ENCODE measurements at places on chromosomes 12 and 14. TPM values are rescaled to one million over a fixed set of nuclear protein-coding genes. Genes with fewer than 3 reads are reported as not detected.

DNA sequence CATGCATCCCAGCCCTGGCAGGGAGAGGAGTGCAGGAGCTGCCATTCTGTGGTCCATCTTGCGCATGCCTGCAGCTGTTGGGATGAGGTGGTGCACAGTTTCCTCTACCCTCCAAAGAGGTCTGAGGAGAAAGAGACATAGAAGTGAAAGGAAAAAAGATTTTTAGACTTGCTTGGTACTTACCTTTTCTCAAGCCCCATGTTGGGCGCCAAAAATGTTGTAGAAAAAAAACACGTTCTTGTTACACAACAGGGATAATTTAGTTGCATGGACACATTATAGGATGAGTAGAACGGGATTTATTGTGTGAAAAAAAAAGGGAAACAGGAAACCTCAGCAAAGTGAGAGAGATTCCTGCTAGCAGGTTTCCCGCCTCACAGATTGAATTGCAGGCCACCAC is 244.4 kb upstream of the GARIN2 start:
- no peaks in the 10 kb centered on the region for H3K4me1 ChIP-seq
- no peak overlapping the region for H3K4me3 ChIP-seq
- H3K27ac ChIP-seq, result no peak overlapping the region
- H3K27me3 ChIP-seq, result no peaks in the 10 kb centered on the region

GRCh38 chr14:88877192-88877591 is 52.7 kb downstream of the TTC8 start:
- H3K4me3 ChIP-seq, result no peak overlapping the region
- H3K27ac ChIP-seq, result no peak overlapping the region
- no peaks in the 10 kb centered on the region for H3K27me3 ChIP-seq

DNA sequence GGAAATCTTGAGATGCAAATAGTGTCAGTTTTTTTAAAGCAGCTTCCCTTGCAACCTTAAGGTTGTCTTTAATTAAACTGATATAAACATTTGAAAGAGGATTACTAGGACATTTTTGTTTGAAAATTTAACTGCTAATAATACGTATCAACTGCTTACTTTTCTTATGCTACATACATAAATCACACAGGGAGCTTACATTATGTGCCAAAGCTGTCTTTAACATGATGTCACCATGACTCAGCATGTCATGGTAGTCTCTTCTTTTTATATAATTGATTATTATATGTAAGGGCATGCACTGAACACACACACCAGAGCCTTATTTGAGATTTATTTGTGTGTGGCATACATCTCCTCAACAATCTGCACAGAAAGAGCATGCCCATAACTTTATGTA is 63.0 kb upstream of the PTHLH start:
- no peaks in the 10 kb centered on the region for H3K36me3 ChIP-seq
- H3K27ac ChIP-seq, result no peak overlapping the region
- H3K4me1 ChIP-seq, result no peaks in the 10 kb centered on the region

- H3K4me1 ChIP-seq, result peaks cover 16% of the 10 kb centered on the region
- H3K27ac ChIP-seq, result no peak overlapping the region
- no peaks in the 10 kb centered on the region for H3K27me3 ChIP-seq
- no peak overlapping the region for H3K4me3 ChIP-seq
- no peaks in the 10 kb centered on the region for H3K36me3 ChIP-seq
These were observed 107.1 kb downstream of the DACT1 start for GRCh38 chr14:58744801-58745394.

DNA sequence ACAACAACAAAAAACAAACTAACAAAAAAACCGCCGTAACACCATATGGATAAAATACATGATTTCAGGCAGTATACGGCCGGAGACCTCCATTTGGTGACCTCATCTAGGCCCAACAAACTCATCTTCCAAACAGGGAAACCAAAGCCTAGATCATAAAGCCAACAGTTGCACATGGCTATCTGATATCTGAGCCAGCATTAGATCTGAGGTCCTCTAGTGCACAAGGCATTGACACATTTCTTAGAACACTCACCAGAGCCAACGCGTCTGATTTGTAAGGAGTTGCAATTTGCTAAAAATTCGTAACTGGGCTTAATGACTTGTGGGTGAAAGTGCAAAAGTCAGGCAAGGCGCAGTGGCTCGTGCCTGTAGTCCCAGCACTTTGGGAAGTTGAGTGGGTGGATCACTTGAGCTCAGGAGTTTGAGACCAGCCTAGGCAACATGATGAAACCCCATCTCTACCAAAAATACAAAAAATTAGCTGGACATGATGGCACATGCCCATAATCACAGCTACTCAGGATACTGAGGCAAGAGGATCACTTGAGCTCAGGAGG is 42.0 kb upstream of the NUDT4 start:
- no peaks in the 10 kb centered on the region for H3K36me3 ChIP-seq
- H3K27ac ChIP-seq, result no peak overlapping the region
- H3K4me1 ChIP-seq, result no peaks in the 10 kb centered on the region
- no peak for DNase-seq

- H3K27ac ChIP-seq, result no peak overlapping the region
- H3K36me3 ChIP-seq, result peaks cover 21% of the 10 kb centered on the region
- H3K4me1 ChIP-seq, result peaks cover 16% of the 10 kb centered on the region
- H3K4me3 ChIP-seq, result no peak overlapping the region
These were observed 2.2 kb downstream of the ENO2 start for GRCh38 chr12:6916426-6917200.

DNA sequence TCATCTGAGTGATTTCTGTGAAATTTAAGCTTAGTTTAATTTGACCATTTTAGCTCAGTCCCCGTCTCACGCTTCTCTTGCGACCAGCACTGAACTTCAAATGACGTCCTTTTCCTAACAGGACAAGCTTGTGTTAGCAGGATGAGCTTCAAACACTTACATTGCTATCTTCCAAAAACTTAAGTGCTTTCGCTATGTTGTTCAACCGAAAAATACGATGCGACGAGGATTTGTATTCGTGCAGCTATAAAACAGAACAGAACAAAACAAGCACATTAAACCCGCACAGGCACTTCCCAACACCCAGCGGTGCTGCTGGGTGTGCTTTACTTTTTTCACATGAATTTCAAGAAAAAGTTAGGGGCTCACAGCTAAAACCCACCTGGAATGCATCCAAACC is 64.2 kb upstream of the DICER1 start:
- no peaks in the 10 kb centered on the region for H3K4me1 ChIP-seq
- no peaks in the 10 kb centered on the region for H3K27me3 ChIP-seq
- H3K36me3 ChIP-seq, result no peaks in the 10 kb centered on the region
- no peak overlapping the region for H3K4me3 ChIP-seq

DNA sequence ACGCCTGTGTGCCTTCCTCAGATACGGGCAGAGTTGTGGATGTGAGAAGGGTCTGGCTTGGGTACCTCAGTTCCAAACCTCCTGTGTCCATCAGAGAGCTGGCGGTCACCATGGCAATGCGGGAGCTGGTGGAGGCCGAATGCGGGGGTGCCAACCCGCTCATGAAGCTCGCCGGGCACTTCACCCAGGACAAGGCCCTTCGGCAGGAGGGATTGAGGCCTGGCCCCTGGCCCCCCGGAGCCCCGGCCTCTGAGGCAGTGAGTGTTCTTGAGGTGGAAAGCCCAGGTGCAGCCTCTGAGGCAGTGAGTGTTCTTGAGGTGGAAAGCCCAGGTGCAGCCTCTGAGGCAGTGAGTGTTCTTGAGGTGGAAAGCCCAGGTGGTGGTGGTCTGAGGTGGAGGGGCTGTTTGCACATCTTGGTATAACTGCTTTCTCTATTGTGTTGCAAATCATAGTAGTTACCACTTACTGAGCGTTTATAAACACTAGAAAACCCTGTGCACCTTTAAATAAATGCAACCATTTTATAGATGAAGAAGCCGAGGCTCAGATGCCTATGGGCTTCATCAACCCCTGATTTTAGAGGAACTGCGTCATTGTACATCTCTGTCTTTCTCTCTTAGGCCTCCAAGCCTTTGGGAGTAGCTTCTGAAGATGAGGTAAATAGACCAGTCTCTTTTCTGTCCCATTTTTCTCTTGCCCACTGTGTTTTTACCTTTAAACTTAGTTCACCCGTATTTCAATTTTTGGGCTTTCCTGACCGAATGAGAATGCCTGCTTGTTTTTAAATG is 976 bp downstream of the PEX5 start:
- peaks cover 10% of the 10 kb centered on the region for H3K36me3 ChIP-seq
- peak overlapping the region; percentile 97 for H3K4me3 ChIP-seq

- H3K27me3 ChIP-seq, result no peaks in the 10 kb centered on the region
- H3K4me3 ChIP-seq, result no peak overlapping the region
- no peak overlapping the region for H3K27ac ChIP-seq
- no peak for DNase-seq
- no peaks in the 10 kb centered on the region for H3K36me3 ChIP-seq
- no peaks in the 10 kb centered on the region for H3K4me1 ChIP-seq
These were observed 253.3 kb upstream of the DIO2 start for GRCh38 chr14:80464531-80465149.

DNA sequence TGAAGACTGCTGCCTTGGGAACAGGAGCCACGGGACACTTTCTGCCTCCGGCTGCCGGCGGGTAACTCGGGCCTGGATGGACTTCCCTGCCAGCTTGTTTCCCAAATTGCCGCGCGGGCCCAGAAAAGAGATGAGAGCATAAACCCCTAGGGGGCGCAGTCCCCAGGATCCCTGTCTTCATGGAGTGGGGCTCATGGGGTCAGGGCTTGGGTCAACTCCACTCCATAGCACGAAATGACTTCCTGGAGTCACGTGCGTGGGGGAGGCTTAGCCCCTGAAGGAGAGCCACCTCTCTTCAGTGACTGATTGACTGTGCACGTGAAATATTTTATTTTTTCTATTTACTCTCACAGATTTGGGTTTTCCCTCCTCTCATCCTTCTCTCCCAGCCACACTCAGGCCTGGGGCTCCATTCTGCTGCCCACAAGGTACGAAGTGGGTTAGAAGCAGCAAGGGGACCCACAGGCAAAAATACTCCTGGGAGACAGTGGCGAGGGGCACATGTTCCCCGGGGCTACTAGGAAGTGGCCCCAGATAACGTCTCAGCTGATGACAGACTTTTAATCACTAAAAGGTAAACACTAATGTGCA is 10.0 kb downstream of the PGF start:
- H3K36me3 ChIP-seq, result no peaks in the 10 kb centered on the region
- no peak overlapping the region for H3K4me3 ChIP-seq
- DNase-seq, result no peak
- H3K4me1 ChIP-seq, result peaks cover 34% of the 10 kb centered on the region

GRCh38 chr14:24818058-24818822 is 184.2 kb upstream of the GZMB start:
- no peaks in the 10 kb centered on the region for H3K27me3 ChIP-seq
- no peak for DNase-seq
- H3K27ac ChIP-seq, result no peak overlapping the region
- H3K4me3 ChIP-seq, result no peak overlapping the region
- H3K36me3 ChIP-seq, result no peaks in the 10 kb centered on the region
- no peaks in the 10 kb centered on the region for H3K4me1 ChIP-seq

GRCh38 chr12:64059685-64060084 is 162.4 kb downstream of the KICS2 start:
- no peaks in the 10 kb centered on the region for H3K27me3 ChIP-seq
- no peak overlapping the region for H3K4me3 ChIP-seq
- no peaks in the 10 kb centered on the region for H3K4me1 ChIP-seq
- no peaks in the 10 kb centered on the region for H3K36me3 ChIP-seq

- no peak for DNase-seq
- no peak overlapping the region for H3K27ac ChIP-seq
- peaks cover 9% of the 10 kb centered on the region for H3K36me3 ChIP-seq
These were observed 75.3 kb downstream of the AACS start for GRCh38 chr12:125140279-125141209.

DNA sequence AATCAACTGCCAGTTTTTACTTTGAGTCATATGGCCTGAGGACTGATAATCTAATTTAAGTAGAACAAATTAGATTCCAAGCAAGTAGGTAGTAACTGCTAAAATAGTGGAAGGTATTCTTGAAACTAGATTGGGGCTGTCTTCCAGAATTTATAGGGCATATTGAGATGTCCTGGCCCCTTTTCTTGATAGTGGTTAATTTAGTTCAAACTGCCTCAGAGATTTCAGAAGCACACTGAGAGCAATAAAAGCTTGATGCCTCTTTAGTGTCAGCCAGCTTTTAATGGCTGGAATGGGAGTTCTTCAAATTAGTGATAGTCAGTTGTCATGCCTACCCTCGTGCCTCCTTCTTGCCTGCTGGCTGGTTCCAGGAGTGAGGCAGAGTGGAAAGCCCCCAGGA is 120.5 kb downstream of the AKAP6 start:
- no peak overlapping the region for H3K4me3 ChIP-seq
- H3K27me3 ChIP-seq, result no peaks in the 10 kb centered on the region
- no peaks in the 10 kb centered on the region for H3K4me1 ChIP-seq
- H3K27ac ChIP-seq, result no peak overlapping the region
- DNase-seq, result no peak

- H3K36me3 ChIP-seq, result no peaks in the 10 kb centered on the region
- DNase-seq, result no peak
- H3K4me3 ChIP-seq, result no peak overlapping the region
- no peaks in the 10 kb centered on the region for H3K27me3 ChIP-seq
These were observed 103.2 kb upstream of the VRK1 start for GRCh38 chr14:96693987-96694386.

GRCh38 chr14:89617481-89618329 is 200.7 kb upstream of the FOXN3 start:
- peak overlapping the region; percentile 87 for H3K27ac ChIP-seq
- H3K27me3 ChIP-seq, result no peaks in the 10 kb centered on the region
- peaks cover 31% of the 10 kb centered on the region for H3K4me1 ChIP-seq
- H3K4me3 ChIP-seq, result peak overlapping the region; percentile 65
- peak; percentile 44 for DNase-seq
- no peaks in the 10 kb centered on the region for H3K36me3 ChIP-seq

GRCh38 chr12:119354172-119354571 is 19.6 kb downstream of the CCDC60 start:
- H3K27ac ChIP-seq, result no peak overlapping the region
- no peak for DNase-seq
- no peaks in the 10 kb centered on the region for H3K36me3 ChIP-seq
- no peak overlapping the region for H3K4me3 ChIP-seq
- no peaks in the 10 kb centered on the region for H3K27me3 ChIP-seq

- H3K27me3 ChIP-seq, result no peaks in the 10 kb centered on the region
- no peak overlapping the region for H3K4me3 ChIP-seq
- no peak overlapping the region for H3K27ac ChIP-seq
- DNase-seq, result no peak
- H3K4me1 ChIP-seq, result peaks cover 50% of the 10 kb centered on the region
These were observed 155.2 kb downstream of the TGFB3 start for GRCh38 chr14:75826599-75826998.

- H3K27ac ChIP-seq, result no peak overlapping the region
- no peak overlapping the region for H3K4me3 ChIP-seq
- no peaks in the 10 kb centered on the region for H3K36me3 ChIP-seq
- no peaks in the 10 kb centered on the region for H3K4me1 ChIP-seq
- no peak for DNase-seq
- H3K27me3 ChIP-seq, result no peaks in the 10 kb centered on the region
These were observed 183.3 kb upstream of the LMO3 start for GRCh38 chr12:16789204-16789790.

Gene FGF6
- total RNA-seq, result not detected

Gene TMX1
- 26.1 TPM for total RNA-seq

Gene MYF5
- total RNA-seq, result not detected

Gene BEGAIN
- 1.3 TPM for total RNA-seq

Gene DIO2
- 1.2 TPM for total RNA-seq

Gene CLEC6A
- 0.76 TPM for total RNA-seq

Gene TROAP
- total RNA-seq, result 3.3 TPM

Gene COQ5
- 15.0 TPM for total RNA-seq
